ENCODE measurements at places on chromosomes 3 and 15.

DNA sequence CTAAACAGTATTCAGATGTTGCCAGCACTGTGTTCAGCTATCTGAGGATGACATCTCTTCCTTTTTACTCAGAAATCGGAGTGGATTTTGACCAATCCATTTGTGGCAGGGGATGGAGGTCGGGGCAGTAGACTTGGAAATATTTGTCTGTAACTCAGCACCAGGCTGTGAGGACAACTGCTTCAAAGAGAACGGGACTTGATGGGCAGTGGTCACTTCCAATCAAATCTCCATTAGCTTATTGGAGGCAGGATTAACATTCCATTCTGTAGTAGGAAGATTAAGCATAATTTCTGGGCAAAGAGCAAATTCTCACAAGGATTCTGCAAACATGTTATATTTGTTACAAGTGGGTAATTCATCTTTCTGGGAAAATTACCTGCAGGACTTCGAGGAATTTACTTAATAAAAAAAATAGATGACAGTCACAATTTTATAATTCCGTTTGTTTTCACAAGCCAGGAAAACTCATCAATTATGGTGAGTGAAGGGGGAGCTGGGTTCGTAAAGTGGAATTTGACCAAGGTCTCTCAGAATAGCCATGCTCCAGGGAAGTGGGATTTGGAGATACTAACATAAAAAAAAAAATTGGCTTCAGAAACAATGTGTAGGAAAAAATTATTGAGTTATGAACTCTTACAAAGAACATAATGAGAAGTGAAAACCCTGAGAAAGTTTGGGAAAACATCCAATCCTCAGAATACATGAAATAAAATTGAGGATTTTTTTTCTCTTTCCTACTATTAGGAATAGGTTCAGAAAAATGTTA is 18.1 kb downstream of the CRABP1 start:
- DNase-seq: no peak

DNA sequence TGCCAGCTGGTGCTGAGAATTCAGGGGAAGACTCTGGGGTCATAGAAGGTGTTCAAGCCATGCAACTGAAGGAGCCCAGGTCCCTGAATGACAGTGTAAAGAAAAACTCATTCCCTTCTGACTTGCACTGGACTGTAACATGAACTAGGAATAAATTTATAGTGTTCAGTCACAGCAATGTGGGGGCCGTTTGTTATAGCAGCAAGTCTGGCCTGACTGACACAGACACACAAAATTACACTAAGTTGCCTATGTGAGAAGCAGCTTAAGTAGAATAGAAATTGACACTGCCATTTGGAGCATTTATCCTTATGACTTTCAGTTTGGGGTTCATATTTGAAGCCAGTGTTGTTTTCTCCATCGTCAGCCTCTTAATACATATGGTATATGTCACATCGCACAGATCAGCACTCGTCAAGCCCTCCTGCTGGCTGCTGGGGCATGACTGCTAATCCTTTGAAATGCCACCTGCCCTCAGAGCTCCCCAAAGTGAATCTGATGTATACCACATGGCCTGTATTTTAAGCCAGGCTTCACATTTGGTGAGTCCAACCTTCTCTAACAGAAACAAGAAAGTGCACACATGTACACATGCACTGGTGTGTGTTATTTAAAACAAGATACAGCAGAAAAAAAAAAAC is 17.1 kb upstream of the HEG1 start:
- DNase-seq: no peak

DNA sequence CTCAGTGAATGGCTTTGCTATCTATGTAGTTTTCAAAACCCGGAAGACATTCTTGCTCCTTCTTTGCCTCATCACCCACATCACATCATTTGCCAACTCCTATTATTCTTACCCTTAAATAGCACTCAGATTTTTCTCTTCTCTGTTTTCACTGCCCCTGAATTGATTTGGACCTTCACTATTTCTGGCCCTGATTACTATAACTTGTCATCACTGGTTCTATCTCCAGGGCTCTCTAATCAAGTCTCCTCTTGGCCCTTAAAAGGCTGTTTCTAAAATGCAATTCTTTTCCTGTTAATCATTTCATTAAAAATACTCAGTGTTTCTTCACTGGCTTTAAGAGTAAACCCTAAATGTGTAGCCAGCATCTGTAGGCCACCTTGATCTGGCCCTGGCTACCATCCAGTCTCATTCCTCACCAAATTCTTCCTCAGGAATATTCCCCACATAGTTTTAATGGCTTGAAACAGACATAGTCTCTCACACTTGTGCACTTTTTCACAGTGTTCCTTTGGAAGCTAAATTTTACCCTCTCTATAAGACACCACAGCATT is 437.1 kb upstream of the CBLB start:
- DNase-seq: no peak

- no peak for DNase-seq
These were observed 8.6 kb upstream of the CSK start for GRCh38 chr15:74773329-74773728.

DNA sequence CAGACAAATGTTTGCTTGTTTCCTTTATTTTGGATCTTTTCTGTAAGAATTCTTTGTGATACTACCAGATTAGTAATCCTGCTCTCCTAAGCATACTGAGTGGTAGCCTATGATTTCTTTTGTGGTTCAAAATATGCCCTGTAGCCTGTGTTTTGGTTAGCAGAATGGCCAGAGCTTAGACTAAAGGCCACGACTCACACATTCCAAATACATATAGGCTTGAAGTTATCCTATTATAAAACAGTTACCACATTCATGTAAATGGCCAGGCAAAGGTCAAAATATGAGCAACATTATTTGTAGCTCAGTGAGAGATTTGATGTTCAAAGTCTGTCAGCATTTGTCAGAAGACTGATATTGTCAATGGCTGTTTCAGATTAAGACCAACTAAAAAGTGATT is 84.5 kb downstream of the MITF start:
- no peak for DNase-seq

DNA sequence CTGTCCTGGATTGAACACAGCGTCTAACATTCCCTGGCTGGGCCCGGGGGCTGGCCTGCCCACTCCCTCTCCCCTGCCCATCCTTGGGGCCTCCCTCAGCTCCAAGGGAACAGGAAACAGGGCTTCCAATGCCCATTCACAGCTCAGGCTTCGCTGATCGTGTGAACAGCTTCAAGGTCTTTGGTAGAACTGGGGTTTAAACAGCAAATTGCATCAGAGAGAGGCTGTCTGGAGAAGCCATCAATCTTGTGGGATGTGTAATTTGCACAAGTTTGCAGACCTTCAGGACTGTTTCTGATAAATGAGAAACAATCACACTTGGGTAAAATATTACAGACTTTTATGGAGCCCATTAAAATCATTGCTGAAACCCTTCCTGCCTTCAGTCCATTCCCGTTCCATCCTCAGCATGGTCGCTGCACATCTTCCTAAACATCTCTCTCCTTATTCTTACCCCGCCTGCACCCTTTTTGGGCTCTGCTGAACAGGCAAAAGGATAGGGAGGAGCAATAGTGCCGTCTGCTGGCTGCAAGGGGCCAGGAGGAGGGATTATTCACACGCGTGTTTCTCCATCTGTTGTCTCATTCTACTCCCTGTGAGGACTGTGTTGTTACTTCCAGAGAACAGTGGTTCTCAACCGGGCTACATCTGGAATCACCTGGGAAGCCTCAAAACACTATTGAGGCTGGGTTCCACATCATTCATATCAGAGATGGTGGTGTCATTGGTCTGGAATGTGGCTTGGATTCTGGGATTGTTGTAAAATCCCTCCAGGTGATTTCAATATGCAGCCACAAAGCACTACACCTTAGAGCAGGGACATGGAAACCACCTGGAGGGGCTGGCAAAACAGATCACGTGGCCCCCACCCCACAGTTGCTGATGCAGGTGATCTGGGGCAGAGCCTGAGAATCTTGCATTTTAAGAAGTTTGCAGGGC is 116.3 kb downstream of the CLSTN2 start:
- no peak for DNase-seq

DNA sequence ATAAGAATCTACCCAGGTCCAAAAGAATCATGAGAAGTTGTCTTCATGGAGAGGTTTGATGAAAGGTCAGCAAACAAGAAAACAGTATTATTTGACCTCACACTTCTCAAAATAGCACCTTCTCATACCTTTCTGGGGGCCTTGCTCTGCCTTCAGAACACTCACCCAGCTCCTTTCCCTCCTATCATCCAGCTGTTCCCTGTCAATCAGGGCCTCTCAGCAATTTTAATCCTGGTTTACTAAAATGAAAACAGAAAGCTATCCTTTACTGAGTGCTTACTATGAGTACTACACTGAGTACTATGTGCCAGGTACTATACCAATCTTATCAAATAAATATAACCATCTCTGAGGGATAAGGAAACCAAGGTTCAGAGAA is 138.6 kb downstream of the GAP43 start:
- no peak for DNase-seq
